T-helper 9 cell (primary cell): ENCODE measurements at places on chromosomes 3 and 15.

DNA sequence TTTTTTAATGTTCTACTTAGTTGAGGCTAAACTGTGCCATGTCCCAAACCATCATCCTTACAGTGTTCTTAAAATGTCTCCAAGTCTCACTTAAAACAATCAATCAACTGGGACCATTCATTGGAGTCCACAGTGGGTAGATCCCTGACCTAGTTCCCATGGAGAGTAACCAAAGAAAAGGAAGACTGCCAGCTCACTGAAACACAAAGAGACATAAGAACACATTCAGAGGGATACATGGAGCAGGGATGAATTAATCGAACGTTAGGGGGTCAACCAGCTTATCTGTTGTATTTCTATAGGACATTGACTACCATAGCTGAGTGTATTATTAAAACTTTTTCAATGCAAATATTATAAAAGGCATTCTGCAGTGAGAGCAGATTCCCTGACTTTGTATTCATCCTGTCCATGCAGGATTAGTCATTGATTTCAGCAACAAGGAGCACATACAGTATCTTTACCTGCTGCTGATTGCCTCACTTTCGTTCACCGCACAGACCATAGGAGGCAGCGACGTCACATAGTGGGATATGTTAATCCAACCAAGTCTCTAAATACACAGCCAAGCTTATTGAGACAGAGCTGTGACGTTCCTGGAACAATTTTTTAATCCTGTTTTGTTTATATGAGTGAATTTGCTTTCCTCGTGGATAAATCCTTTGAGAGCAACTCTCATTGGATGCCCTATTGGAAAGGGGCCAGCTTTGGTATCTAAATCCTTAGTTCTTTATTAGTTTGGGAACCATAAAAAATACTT, 364.9 kb upstream of the RBMS3 start:
- DNase-seq = no peak

DNA sequence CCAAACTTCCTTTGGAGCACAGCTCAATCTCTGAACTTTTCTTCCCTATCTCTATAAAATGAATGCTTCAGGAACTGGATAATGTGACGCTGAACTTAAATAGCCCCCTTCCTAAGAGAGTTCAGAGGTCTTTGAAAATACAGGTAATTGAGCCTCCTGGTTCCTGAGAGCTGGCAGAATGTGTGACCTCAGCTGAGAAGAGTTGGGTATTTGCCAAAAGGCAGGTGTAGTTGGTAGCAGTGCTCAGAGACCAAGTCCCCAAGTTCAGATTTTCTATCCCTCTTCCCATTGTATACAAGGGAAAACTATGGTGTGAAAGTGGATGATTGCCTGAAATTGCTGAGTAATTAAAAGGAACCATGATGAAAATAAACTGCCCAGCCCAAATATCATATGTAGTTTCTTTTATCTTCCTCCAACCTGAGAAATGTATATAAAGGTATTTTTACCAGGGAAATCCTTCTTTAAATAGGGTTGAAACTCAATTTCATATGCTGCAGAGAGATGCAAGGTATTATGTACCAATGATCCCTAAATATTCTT, 154.6 kb upstream of the ICE2 start:
- no peak for DNase-seq

DNA sequence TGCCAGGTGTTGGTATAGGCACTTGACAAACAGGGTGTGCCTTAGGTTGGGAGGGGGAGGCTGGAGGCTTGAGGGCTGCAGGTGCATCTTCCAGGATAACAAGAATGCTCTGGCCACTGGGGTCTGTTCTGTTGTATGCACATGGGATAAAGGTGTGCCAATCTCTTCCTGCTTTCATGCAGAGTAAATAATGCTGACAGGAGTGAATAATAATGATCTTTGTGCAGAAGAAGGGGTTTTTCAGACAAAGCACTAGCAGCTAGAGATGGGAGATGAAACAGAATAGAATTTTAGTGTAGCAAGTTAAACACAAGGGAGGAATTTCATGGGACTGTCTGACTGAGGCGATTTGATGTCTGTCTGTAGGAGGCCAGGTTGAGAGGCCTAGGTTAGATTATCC, 1.9 kb upstream of the ROPN1 start:
- no peak for DNase-seq

GRCh38 chr3:16441371-16441875, 72.1 kb downstream of the RFTN1 start:
- no peak for DNase-seq
